Effector CD4-positive, alpha-beta T cell (primary cell): ENCODE measurements at places on chromosomes 6 and 20.

GRCh38 chr20:32366380-32366779 is 8.2 kb downstream of the ASXL1 start:
- no peak for DNase-seq

GRCh38 chr6:39599973-39600372 is 125.2 kb downstream of the KIF6 start:
- no peak for DNase-seq

- no peak for DNase-seq
Observed at GRCh38 chr20:32976746-32977145, 27.5 kb downstream of the SUN5 start.

DNA sequence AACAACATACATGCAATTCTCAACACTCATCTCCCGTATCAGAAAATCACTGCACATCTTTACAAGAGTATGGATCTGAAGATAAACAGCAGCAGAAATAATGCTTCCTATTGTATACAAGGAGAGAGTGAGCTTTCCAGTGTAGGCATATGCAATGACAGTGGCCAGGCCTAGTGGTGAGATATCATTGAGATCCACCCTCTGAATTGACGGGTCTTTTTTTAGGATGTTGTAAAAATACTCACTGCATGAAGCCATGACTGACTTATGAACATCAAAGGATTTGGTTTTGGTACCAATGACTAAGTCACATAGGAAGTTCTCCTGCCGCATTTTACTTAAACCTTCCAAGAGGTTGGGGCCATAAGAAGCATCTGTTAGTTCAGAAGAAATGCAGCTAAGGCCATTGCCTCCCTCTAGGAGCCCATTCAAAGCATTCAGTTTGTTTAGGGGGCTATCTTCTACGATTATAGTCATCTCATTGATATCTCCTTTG is 10.8 kb downstream of the KLHL31 start:
- DNase-seq, result no peak

- no peak for DNase-seq
Observed at GRCh38 chr20:1629321-1629720, 9.5 kb upstream of the SIRPB1 start.

GRCh38 chr6:169293196-169293595 is 39.5 kb upstream of the THBS2 start:
- no peak for DNase-seq

- DNase-seq, result no peak
Observed at GRCh38 chr20:49666911-49667310, 46.8 kb downstream of the B4GALT5 start.

DNA sequence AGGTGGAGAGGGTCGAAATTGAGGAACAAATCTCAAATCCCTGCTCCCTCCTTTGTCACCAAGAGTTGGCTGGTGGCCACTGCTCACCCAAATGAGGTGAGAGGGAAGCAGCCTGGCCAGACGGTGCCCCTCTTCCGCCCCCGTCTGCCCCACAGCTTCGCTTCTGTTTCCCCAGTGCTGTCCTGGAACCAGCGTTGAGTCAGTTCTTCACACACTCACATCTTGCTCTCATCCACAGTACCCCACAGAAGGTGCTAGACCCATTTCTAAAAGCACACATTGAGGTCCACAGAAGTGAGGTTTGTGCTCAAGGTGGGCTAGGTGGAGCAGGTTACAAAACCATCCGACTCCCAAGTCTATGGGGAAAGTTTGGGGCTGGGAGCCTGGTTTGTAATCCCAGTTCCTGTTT is 3.8 kb downstream of the CEBPB start:
- no peak for DNase-seq

GRCh38 chr6:404685-405423 is 13.3 kb downstream of the IRF4 start:
- no peak for DNase-seq

GRCh38 chr20:58908221-58908620 is 55.7 kb downstream of the GNAS start:
- DNase-seq, result no peak

GRCh38 chr20:25553819-25554296 is 31.5 kb downstream of the NINL start:
- no peak for DNase-seq

GRCh38 chr6:137311940-137312339 is 92.8 kb upstream of the IFNGR1 start:
- no peak for DNase-seq

DNA sequence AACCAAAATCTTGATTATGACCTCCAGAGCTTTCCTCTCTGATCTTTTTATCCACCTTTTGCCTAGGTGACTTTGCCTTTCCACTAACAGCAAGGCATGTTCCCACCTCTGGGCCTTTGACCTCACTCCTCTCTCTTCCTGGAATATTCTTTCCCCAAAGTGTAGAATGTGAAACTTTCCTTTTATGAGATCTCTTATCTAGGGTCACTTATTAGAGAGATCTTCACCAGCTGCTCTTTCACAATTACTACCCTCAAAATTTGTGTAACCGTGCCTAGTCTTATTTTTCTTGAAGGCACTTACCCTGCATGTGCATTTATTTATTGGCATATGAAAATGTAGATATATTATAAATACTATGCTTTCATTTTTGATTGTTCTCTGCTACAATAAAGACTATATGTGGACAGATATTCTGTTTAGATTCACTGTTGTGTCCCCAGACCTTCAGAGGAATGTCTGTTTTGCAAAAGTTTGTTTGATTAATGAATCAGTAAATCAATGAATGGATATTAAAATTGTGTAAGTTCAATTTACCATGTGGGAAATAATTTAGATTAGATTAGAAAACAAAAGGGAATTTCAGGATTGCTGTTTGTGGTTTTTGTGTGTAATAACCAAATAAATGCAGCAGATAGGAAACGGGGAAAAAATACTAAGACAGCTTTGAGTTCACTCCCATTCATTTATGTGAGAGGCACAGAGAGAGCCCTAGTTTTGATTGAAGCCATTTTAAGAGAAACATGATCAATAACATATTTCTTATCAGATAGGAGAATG is 207.0 kb downstream of the ADGB start:
- no peak for DNase-seq

DNA sequence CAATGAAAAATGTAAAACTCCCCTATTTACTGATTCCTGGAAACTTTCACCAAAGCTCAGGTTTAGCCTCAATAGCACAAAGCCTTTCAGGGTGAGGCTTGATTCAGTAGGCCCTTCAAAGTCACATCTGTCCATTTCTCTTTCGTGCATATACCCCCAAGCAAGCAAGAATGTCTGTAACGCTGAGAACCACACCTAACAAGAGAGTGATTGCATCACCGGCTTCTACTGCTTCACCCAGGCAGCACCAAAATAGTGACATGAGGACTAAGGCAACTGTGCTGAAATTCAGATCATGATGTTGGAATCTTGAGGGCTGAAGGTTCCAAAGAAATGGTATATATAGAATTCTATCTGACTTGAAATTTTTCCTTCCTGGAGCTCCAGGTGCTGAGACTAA is 26.1 kb downstream of the CGA start:
- no peak for DNase-seq

- no peak for DNase-seq
Observed at GRCh38 chr6:14719270-14719669, 526.6 kb upstream of the JARID2 start.

GRCh38 chr6:127466416-127466815 is 7.2 kb upstream of the KIAA0408 start:
- DNase-seq, result no peak

DNA sequence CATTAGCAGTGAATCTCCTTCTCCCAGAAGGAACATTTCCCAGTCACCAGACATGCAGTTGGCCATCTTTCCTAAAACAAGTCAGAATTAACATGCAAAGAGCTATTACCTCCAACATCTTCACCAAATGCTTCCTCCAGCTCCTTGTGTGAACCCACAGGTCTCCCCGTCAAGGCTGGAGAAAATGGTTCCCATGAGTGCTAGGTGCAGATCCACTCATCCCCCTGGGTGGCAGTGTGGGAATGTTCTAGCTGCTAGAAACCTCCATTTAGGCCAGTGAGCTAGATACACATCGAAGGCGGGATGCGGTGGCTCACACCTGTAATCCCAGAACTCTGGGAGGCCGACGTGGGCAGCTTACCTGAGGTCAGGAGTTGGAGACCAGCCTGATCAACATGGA is 603.9 kb upstream of the SLC35B3 start:
- no peak for DNase-seq

DNA sequence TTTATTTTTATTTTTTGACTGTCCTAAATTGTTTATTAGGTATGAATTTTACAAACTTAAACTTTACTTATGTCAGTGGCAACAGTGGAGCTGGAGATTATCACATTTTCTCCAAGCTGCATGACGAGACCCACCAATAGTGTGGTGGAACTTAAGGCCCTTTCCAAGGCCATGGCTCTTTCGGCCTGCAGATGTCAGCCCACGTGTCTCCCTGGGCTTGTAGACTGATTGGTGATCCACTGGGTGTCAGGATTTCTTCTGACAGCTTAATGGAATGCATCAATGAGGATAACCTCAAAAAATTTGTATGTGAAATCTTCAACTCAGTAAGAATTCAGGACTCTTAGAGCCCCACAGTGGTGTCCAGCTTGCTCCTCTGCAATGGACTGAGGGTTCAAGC is 32.3 kb upstream of the OVOL2 start:
- no peak for DNase-seq

DNA sequence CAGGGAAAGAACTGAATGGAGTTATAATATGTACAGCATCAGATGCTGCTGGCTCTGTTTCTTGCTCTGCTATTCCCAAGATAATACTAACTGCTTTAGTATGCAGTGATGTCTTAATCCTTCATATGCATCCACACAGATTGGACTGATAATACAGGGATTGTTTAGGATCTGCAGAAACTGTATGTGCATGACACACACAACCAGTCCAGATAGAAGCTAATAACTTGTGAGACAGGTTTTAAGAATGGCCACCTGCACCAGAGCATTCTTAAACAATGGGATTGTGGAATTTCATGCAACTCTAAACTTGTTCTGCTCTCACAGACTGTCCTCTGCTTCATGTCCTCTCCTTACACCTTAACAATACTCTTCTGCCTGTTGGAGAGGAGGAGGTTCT is 90.9 kb downstream of the SPTLC3 start:
- DNase-seq, result no peak

- DNase-seq, result no peak
Observed at GRCh38 chr6:155466539-155466938, 10.9 kb upstream of the NOX3 start.
